Hypothalamus (tissue), 51 donors: ENCODE measurements at places on chromosomes 3 and 15.

GRCh38 chr15:88623061-88623460, 1.9 kb downstream of the AEN start:
- no peak for DNase-seq

GRCh38 chr3:38853011-38853410, 37.0 kb upstream of the SCN10A start:
- no peak for DNase-seq

DNA sequence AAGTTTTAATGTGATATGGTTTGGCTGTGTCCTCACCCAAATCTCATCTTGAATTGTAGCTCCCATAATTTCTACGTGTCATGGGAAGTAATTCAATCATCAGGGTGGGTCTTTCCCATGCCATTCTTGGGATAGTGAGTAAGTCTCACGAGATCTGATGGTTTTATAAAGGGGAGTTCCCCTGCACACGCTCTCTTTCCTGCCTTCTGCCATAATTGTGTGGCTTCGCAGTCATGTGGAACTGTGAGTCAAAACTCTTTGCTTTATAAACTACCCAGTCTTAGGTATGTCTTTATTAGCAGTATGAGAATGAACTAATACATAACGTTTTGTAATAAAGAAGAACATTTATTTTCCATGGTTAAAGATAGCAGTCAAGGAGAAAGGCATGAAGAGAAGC, 39.2 kb upstream of the GOLIM4 start:
- DNase-seq: no peak

- no peak for DNase-seq
Measured at GRCh38 chr3:111032677-111033076, 38.9 kb upstream of the NECTIN3 start.

DNA sequence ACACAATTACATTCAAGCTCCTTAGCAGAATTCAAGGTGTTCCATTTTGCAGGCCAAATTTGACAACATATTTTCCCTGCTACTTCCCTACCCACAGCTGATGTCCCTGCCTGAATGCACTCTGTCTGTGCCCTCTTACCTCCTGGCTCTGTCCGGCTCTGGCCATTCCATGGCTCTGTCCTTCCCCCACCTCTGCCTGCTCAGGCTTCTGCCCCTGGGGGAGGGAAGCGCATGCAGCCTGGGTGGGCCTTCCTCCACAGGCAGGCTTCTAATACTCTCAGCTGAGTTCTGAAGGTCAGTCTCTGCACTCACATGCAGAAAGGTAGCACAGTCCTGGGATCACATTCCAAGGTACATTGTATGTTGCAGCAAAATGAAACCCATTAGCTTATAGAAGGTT, 113.6 kb upstream of the CACNA2D3 start:
- no peak for DNase-seq
